ENCODE measurements at places on chromosomes 16 and 17.

- no peak for DNase-seq
Measured at GRCh38 chr16:72159801-72160200, 12.2 kb downstream of the PMFBP1 start.

GRCh38 chr16:80208015-80208414, 332.8 kb upstream of the DYNLRB2 start:
- no peak for DNase-seq

- DNase-seq, result no peak
Measured at GRCh38 chr17:82887255-82888164, 47.7 kb upstream of the ZNF750 start.

DNA sequence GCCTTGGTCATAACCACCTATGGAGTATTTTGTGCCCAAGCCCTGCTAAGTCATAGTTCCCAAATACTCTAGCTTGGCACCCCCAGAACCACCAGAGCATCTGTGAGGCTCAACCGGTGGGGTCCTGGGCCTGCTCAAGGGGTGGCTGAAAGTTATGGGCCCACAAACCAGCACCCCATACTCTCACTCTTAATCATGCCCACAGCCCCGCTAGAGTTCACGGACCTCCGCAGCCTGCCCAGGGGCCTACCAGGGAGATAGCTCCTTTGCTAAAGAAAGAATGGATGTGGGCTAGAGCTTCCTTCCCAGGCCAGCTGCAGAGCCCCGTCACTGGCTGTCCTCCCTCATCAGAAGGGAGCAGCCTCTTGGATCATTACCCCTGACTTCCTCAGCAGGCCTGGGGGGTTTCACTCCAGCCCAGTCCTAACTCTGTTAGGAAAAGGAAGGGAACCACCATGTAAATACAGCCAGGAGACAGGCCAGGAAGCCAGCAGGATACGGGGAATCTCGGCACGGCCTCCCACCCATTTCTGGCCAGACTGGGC, 1.4 kb downstream of the GIT1 start:
- DNase-seq, result no peak

DNA sequence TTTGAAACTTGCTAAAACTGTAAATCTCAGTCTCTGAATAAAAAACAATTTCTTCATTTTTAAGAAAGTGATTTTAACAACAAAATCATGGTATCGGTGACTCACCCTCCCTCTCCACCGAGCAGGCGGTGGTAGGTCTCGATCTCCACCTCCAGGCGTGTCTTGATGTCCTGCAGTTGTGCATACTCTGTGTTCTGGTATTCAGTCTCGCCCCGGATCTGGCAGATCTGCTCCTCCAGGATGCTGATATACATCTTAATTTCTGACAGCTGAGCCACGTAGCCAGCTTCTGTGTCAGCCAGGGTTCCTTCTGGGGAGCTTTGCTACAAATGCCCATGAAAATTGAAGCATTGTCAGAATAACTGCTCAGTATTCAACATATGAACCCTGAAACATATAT, 15.4 kb upstream of the KRT24 start:
- no peak for DNase-seq

GRCh38 chr17:71633391-71633849, 487.4 kb upstream of the SOX9 start:
- DNase-seq, result no peak
